ENCODE measurements at places on chromosomes 6 and 20.
A peak's percentile ranks its signal among the peaks of the same experiment; 100 is the strongest.

- no peak for DNase-seq
These were observed 211.9 kb downstream of the ZNF217 start for GRCh38 chr20:53381568-53382262.

DNA sequence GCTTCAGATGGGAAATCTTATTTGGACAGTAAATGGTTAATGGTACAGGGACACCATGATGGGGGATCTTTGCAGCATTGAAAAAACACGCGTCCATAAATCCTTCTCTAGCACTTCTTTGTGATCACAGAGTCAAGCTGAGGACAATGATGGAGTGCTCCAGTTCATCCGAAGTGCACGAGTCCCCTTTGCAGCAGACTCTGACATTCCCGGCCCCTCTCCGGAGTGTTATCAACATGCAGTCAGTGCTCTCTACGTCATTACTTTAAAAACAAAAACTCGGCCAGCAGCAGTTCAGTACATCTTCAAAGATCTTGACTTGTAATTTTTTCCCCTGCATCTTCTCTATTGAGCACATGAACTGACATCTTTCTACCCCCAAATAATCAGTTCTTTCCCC, 185.5 kb upstream of the AKAP12 start:
- no peak for DNase-seq

DNA sequence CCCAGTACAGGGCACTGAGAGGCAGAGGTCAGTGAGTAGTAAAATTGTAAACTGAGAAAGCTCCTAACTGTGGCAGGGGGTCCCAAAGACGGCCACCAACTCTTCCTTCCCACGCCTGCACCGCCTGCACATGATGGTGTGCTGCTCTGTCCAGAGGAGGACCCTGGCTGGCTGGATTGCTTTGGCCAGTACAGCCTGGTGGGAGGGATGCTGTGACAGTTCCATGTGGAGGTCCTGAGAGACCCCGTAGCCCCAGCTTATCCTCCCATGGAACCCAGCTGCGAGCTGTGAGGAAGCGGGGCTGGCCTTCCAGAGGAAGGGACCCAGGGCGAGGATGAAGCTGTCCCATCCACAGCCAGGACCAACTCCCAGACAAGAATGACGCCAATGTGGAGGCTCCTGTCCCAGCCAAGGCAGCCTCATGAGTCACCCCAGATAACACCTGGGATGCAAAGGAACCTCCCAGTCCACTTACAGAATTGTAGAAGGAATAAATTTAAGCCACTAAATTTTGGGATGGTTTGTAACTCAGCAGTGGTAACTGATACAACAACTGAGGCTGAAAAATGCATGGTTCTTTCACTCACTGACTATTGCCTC, 2.0 kb upstream of the ACSS1 start:
- DNase-seq: no peak

- peak; percentile 59 for DNase-seq
These were observed 60.2 kb upstream of the RALY start for GRCh38 chr20:33933469-33933909.

DNA sequence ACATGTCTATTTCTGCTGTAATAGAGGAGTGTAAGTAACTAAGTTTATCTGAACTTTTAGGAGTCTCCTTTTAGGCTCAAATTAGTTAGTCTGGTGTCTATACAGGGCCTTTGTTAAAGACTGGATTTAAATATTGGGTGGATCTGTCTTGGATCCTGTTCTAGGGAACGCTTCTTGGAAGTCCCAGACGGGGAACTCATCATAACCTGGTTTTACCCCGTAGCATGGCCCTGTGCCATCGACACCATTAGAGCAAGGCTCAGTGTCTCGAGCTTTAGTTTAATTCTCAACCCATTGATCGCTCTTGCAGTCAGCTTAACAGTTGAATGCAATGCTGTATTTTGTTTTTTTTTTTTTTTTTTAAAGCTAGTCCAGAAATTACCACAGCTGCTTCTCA, 89.9 kb downstream of the CARMIL1 start:
- no peak for DNase-seq
